Kidney (tissue), 22 donors: ENCODE measurements at places on chromosomes 1 and 21. TPM values are rescaled to one million over a fixed set of nuclear protein-coding genes. Genes with fewer than 3 reads are reported as not detected.

OR2L5 gene
- not detected for polyA plus RNA-seq

PDIK1L gene
- 3.7 TPM for polyA plus RNA-seq

GADD45A gene
- 218 TPM for polyA plus RNA-seq

APCS gene
- 1.5 TPM for polyA plus RNA-seq

AMY1A gene
- polyA plus RNA-seq, result not detected

NUF2 gene
- 0.28 TPM for polyA plus RNA-seq

FAM3B gene
- polyA plus RNA-seq, result 44.4 TPM

CFAP107 gene
- polyA plus RNA-seq, result not detected
